ENCODE measurements at places on chromosomes 16 and 17.

GRCh38 chr17:75828076-75828400, 16.2 kb downstream of the UNC13D start:
- DNase-seq = no peak

- DNase-seq = no peak
Observed at GRCh38 chr16:928526-928925, 42.3 kb downstream of the LMF1 start.

- DNase-seq = no peak
Observed at GRCh38 chr16:61182391-61182790, 853.8 kb downstream of the CDH8 start.

GRCh38 chr16:1746693-1747195, 24.6 kb downstream of the NME3 start:
- DNase-seq = no peak

DNA sequence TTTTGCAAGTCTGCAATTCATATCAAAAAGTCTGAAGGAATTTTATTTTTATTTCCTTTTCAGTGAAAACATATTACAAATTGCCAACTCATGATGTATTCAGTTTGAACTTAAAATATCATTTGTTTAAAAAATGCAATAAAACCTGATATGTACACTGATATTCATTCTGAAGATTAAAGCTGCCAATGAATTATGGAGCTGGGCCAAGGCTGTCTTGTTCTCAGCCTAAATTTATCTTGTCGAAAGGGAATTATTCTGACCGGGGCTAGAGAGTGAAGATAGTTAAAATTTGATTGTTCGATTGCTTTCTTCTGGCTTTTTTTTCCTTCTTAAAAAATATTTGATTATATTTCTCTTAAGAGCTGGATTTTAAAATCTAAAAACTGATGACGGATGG, 54.0 kb upstream of the RBFOX1 start:
- no peak for DNase-seq
